ENCODE measurements at places on chromosomes 12 and 14.

GRCh38 chr12:120076651-120077050, 39.9 kb downstream of the RAB35 start:
- DNase-seq, result no peak

DNA sequence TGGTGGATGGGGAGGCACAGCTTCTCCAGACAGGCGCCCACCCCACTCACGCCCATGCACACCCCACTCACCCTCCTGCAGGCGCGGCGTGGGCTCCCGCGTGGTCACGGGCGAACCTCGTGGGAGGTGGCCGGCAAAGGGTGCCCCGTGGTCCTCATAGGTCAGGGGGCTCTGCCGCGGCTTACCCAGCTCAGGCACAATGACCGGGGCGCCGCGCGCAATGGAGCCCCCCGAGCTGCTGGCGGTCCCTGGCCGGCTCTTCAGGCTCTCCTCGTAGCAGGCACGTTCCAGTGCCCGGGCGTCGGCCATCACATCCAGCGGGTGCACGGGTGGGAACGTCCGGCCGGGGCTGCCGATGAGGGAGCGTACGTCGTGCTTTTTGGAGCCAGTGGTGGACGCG, 49.6 kb downstream of the RFLNA start:
- DNase-seq, result no peak

DNA sequence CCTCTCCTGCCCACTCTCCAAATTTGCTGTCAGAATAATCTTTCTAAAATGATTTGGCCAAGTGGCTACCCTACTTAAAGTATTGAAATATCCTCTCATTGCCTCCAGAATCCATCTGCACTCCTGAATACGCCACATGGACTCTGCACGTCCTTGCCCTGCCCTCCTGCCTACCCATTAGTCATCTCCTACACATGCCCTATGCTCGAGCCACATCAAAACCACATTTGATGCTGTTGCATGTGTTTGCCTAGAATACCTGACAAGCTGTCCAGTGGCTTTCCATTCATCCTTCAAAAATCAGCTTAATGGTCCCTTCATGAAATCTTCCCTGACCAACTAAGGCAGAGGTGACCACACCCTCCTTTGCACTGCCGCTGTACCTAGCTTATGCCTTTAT, 17.0 kb downstream of the VCPKMT start:
- no peak for DNase-seq

DNA sequence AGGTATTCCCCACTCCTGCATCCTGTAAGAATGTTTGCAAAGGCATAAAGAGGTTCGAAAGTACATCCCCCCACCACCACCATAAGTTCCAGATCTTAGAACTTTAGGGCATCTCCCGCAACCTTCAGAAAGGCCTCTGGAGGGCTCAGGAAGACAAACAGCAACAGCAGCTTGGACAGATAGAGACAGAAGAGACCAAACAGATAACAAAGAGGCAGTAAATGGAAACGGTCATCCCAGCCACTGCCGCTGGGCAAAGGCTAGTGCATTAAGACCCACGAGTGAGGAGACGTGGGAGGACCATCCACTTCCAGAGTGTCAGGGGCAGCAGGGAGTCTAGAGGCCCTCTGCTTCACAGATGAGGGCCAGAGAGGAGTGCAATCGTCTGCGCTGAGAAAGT, 124.3 kb downstream of the CRACR2A start:
- no peak for DNase-seq

- no peak for DNase-seq
These were observed 43.7 kb upstream of the RNU6-8 start for GRCh38 chr14:32246751-32247150.

- DNase-seq, result no peak
These were observed 4.0 kb upstream of the NUAK1 start for GRCh38 chr12:106142591-106143261.

- DNase-seq, result no peak
These were observed 27.6 kb upstream of the ETV6 start for GRCh38 chr12:11621797-11622423.

- no peak for DNase-seq
These were observed 110.0 kb downstream of the DYRK2 start for GRCh38 chr12:67758521-67758920.

- no peak for DNase-seq
These were observed 11.3 kb downstream of the ALDH1L2 start for GRCh38 chr12:105072888-105073488.

GRCh38 chr14:47269756-47270492, 405.5 kb downstream of the MDGA2 start:
- DNase-seq, result no peak

DNA sequence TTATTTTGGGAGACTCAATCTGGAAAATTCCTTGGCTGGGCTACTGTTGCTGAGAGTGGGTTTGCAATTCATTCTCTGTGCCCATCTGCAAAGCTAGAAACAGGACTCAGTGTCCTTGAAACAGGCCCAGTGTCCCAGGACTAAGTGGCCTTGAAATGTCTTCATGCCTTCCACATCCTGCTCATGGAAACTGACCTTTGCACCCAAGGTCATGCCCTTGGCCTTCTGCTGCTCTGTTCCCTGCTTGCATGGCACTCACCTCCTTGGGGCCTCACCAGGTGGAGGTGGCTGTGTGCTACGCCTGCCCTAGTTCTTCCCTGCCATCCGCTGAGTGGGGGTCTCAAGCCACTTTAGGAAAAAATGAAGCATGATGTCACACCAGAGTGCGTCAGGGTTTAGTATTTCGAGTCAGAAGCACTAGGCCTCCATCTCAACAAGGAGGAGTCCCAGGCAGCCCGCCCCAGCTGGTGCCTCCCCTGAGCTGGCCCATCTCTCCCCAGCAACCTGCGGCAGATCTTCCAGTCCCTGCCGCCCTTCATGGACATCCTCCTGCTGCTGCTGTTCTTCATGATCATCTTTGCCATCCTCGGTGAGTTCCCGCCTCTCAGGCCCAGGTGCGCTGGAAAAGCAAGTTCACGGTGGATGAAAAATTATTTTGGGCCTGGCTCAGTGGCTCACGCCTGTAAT, 48.1 kb downstream of the TPCN1 start:
- no peak for DNase-seq

- no peak for DNase-seq
These were observed 6.3 kb downstream of the FLRT2 start for GRCh38 chr14:85535991-85536832.

All from smooth muscle cell of the brain vasculature (primary cell).